Smooth muscle cell of the umbilical artery (primary cell): ENCODE measurements at places on chromosomes 2 and 18. TPM values are rescaled to one million over a fixed set of nuclear protein-coding genes. Genes with fewer than 3 reads are reported as not detected.

The CFC1 gene
- total RNA-seq = not detected in 2 replicates

The DLX1 gene
- total RNA-seq = 0.55 TPM in 1 of 2 replicates, not detected in the other

The SOX11 gene
- 8.9 and 11.9 TPM in 2 replicates for total RNA-seq

The CLEC4F gene
- total RNA-seq = not detected in 2 replicates

The TNFAIP6 gene
- 2.3 and 41.6 TPM in 2 replicates for total RNA-seq

The FSHR gene
- not detected in 2 replicates for total RNA-seq

The SLC4A5 gene
- total RNA-seq = 0.83 TPM in 1 of 2 replicates, not detected in the other

The EPB41L3 gene
- total RNA-seq = 1.0 and 3.6 TPM in 2 replicates

The FHL2 gene
- total RNA-seq = 82.8 and 193 TPM in 2 replicates

The FOSL2 gene
- total RNA-seq = 56.2 and 57.6 TPM in 2 replicates

The PRPF40A gene
- 114 and 159 TPM in 2 replicates for total RNA-seq

The ASPRV1 gene
- 0.14 and 0.30 TPM in 2 replicates for total RNA-seq

The RFX8 gene
- 3.3 and 21.0 TPM in 2 replicates for total RNA-seq

The ACOXL gene
- total RNA-seq = not detected in 2 replicates

The TRAF3IP1 gene
- 10.1 and 15.9 TPM in 2 replicates for total RNA-seq

The CNDP1 gene
- not detected in 2 replicates for total RNA-seq

The RGPD3 gene
- 0.30 and 0.37 TPM in 2 replicates for total RNA-seq
